ENCODE measurements at places on chromosomes 3 and 15. TPM values are rescaled to one million over a fixed set of nuclear protein-coding genes. Genes with fewer than 3 reads are reported as not detected.

SYNPR gene
- not detected for total RNA-seq

SCN5A gene
- total RNA-seq: 3.7 TPM

ZNF860 gene
- total RNA-seq: 0.90 TPM

ROBO1 gene
- 22.9 TPM for total RNA-seq

AADACL2 gene
- total RNA-seq: not detected

AGBL1 gene
- not detected for total RNA-seq

ZIC1 gene
- total RNA-seq: not detected

CYP19A1 gene
- 0.19 TPM for total RNA-seq

CHRNA3 gene
- not detected for total RNA-seq

RBP2 gene
- total RNA-seq: not detected

CHRFAM7A gene
- 2.9 TPM for total RNA-seq

CPEB1 gene
- not detected for total RNA-seq

FRMD5 gene
- 11.7 TPM for total RNA-seq
